ENCODE measurements at places on chromosomes 7 and 10. TPM values are rescaled to one million over a fixed set of nuclear protein-coding genes. Genes with fewer than 3 reads are reported as not detected.

DNA sequence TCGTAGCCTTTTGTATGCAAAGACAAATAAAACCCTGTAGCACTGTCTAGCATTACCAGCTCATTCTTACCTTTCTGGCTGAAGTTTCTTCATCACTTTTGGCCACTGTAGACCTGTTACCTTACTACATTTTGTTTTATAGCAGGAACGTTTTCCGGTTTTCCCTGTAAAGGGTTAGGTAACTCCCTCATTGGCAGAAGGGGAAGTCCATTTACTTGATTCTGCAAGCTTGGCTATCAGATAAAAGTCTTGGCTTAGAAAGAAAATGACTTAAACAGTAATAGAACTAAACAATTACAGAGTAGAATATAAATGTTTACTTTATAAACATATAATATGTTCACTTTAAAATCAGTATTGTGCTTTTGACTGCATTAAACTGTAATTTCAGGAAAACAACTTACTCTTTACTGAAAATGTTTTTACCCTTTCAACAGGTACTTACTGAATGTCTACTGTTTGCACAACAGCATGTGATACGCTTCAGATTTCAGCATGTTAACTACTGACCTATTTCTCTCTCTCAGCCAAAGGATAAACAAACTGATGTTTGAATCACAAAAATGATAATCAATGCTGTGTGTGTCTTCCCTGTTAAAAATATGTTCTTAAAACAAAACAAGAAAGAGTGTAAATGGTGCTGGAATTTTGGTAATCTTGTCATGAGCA lies 67.1 kb downstream of the OTUD1 start:
- DNase-seq: no peak

- DNase-seq: no peak
Observed at GRCh38 chr7:26368542-26368941, 76.9 kb downstream of the SNX10 start.

GRCh38 chr7:26188206-26188956 lies 12.2 kb downstream of the HNRNPA2B1 start:
- no peak for DNase-seq

GRCh38 chr7:34596887-34597286 lies 61.1 kb upstream of the NPSR1 start:
- no peak for DNase-seq

GRCh38 chr10:130254662-130255061 lies 118.5 kb downstream of the GLRX3 start:
- peak; percentile 54 for DNase-seq

The CNPY1 gene
- total RNA-seq: not detected

DNA sequence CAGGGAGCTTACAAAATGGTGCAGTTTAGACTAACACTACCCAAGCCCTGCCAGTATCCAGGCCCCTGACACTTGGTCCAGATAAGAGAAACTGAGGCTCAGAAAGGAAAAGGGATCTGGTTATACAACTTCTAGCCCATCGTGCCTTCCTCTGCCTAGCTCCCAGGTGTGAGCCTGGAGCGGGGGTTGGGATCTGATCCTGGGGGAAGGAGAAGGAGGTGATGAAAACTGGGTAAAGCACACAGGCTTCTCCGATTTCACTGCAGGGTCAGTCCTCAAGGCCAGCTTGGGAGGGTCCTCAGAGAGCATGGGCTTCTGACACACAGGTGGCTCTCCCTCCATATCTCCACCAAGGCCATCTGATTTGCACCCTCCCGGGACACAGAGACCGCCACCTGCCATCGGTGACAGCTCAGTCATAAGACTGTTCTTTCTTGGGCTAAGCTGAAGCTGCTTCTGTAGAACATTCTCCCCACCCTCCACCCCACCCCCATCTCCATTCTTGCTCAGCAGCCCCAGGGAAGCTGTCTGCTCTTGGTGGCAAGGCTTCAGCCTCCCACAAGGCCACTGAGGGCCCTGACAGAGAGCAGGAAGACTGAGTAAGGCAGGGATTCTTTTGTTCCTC lies 16.4 kb downstream of the SRRM3 start:
- DNase-seq: no peak
